ENCODE measurements at places on chromosomes 12 and 14.

DNA sequence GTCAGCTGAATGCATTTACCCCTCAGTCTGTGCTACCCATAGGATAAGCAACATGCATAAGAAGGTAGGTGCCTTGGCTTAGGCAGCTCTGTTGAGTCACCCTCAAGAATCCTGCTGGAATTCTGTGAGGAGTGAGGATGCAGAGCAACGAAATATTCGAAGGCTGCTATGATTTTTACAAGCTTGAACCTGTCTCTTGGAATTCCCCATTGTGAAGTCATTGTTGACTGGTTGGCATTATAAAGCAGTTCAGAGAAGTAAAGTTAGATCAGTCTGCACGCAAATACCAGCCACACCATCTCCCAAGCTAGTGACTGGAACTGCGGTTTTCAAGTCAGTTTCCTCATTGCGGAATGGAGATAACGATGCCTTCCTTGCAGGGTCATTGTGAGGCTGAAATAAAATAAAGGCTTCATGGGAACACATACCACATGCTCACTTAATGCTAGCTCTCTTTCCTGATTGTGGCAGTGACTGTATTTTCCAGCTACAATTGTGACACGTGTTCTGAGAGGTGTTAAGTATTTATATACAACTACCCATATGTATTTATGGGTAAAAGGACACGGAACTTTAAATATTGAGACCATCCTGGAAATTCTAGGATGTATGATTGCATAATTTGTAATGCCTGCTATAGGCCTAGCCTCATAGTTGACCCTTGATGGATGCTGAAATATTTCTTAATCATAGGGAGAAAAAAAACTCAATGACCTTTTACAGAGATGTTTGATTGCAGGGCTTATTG lies 96.7 kb downstream of the ETV6 start:
- DNase-seq, result peak; percentile 59

GRCh38 chr12:47194501-47194900 lies 114.7 kb upstream of the AMIGO2 start:
- DNase-seq, result no peak

GRCh38 chr12:96751626-96752025 lies 155.4 kb upstream of the NEDD1 start:
- DNase-seq, result no peak

- DNase-seq, result no peak
Observed at GRCh38 chr12:75483431-75483830, 2.9 kb downstream of the GLIPR1 start.

GRCh38 chr14:64878837-64879634 lies 671 bp downstream of the SPTB start:
- DNase-seq, result no peak

DNA sequence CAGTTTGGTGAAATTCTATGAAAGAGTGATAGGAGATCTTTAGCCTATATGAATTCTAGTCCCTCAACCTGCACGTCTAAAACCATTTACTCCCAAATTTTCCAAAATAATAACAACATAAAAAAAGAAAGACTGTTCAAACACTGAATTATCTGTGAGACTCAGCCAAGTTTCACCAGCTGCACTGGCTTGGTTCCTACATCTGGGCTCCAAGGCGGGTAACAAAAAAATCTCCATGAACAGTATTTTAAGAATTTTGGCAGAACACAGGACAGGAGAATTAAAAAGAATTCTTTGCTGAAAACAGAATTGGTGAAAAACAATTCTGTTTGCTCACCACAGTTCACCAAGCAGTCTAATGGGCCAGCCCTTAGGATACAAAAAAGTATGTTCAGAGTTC lies 536.8 kb upstream of the ATP2B1 start:
- no peak for DNase-seq

DNA sequence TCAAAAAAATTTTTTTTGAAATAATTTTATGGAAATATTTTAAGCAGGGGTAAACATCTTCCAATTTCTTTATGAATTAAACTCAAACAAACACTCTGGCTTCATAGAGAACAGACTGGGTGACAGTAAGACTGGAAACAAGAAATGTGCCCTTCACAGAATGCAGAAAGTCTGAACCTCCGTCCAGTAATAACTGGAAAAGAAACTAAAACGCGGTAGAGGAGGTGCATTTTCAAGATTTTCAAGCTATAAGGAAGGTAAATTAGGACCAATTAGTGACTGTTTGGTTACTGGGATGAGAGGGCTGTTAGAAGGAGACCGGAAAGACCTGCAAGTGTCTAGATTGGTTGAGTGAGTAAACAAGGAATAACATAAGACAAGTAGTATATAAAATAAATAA lies 245.7 kb downstream of the CEP128 start:
- no peak for DNase-seq

GRCh38 chr14:85235868-85236267 lies 294.1 kb upstream of the FLRT2 start:
- no peak for DNase-seq

Data from urothelium cell line (cell line).